ENCODE measurements at places on chromosomes 2 and 18. TPM values are rescaled to one million over a fixed set of nuclear protein-coding genes. Genes with fewer than 3 reads are reported as not detected.

- H3K36me3 ChIP-seq, result no peaks in the 10 kb centered on the region
- no peak for DNase-seq
- H3K27me3 ChIP-seq, result no peaks in the 10 kb centered on the region
- no peaks in the 10 kb centered on the region for H3K4me1 ChIP-seq
- no peak overlapping the region for H3K4me3 ChIP-seq
Observed at GRCh38 chr18:23539296-23539695, 36.0 kb downstream of the RMC1 start.

GRCh38 chr2:66899648-66900047, 464.7 kb downstream of the MEIS1 start:
- DNase-seq, result no peak
- H3K4me1 ChIP-seq, result no peaks in the 10 kb centered on the region
- no peak overlapping the region for H3K4me3 ChIP-seq
- no peaks in the 10 kb centered on the region for H3K36me3 ChIP-seq
- H3K27me3 ChIP-seq, result no peaks in the 10 kb centered on the region

DNA sequence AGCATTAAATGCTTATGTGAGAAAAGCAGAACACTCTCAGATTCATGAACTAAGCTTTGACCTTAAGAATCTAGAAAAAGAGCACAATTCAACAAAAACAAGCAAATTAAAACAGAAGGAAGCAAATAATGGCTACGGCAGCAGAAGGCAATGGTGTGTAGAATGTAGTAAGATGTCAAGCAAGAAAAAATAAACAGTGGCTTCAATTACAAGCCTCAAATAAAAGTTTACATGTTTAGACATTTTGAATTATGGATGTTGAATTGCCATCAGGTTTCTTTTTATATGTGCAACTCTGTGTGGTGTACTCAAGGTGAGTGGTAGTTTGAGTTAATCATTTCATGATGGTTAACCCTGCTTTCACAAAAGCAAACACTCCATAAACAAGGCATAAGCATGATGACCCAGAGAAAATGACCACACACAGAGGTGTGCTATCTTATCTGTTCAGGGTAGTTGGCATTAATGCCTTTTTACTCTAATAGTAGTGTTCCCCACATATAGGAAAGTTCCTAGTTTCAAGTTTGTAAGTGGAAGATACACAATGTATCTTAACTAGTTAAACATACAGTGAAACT, 207.1 kb downstream of the FIGN start:
- no peaks in the 10 kb centered on the region for H3K27me3 ChIP-seq
- DNase-seq, result no peak
- H3K27ac ChIP-seq, result no peak overlapping the region

GRCh38 chr2:191247381-191248057, 2.3 kb downstream of the MYO1B start:
- DNase-seq, result peak; percentile 42
- H3K27me3 ChIP-seq, result no peaks in the 10 kb centered on the region
- peak overlapping the region; percentile 65 for H3K27ac ChIP-seq
- H3K4me1 ChIP-seq, result peaks cover 14% of the 10 kb centered on the region
- no peaks in the 10 kb centered on the region for H3K36me3 ChIP-seq
- H3K4me3 ChIP-seq, result no peak overlapping the region

Gene FAM228B
- total RNA-seq, result 55.7 TPM

Gene ALPI
- total RNA-seq, result not detected
